ENCODE measurements at places on chromosomes 7 and 10.

DNA sequence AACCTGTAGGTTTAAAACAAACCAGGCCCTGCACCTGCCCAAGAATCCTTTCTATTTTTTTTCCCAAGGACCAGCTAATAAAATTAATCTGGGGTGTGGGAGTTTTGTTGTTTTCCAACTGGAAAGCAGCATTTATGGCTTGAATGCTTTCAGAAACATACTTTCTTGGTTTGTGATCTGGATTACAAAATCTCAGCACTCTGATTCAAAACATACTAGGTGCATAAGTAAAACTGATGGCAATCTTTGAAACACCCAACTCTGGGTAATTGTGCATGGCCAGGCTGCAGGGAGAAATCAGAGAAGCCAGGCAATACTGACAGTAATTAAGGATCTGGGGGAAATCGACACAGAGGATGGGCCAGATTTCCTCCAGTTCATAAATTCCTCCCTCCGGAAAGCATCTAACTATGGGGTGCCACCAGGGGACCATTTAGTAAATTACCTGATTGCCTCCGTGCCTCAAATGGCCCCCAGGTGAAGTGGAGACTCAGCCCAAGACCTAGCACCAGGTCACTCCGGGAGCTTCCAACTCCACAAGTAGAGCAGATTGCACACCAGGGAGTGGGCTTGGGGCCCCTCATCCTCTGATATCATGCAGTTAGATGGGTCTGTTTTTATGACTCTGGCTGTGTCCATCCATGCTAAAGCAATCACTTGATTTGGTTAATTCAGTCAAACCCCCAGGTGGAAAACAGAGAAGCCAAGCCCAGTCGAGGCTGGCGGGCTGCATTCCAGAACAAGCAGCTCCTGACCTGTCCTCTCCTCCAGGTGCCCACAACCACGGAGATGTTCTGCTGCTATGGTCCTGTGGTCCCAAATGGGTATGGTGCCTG, 15.2 kb upstream of the C10orf53 start:
- no peak for DNase-seq

DNA sequence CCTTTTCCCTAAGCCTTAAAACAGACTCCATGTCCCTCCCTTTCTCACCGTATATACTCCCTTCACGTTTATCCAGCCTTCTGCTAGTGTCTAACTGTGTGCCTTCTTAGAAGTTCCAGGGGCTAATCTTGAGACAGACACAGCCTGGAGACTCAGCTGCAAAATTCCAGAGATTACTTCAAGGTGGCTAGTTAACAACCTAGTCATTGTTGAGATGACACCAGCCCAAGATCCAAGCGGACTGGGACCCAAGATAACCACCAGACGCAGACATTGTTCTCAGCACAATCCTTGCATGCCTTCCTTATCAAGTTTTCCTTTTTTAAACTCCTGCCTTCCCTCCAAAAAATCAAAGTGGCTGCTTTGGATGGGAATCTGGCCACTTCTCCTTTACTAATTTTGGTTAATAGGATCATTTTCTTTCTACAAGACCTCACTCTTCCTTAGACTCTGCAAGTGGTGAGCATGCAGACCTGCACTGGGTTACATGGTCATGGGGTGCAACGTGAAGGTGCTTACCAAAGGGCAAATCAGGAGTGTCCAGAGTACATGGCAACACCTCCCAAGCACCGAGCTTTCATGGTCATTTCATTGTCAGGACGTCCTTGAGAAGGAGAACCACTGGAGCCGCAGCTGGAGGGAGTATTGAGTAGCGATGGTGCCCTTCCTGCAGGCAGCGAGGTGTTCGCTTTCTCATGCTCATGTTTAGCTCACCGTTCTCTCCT, 69.7 kb downstream of the ANLN start:
- DNase-seq = no peak

DNA sequence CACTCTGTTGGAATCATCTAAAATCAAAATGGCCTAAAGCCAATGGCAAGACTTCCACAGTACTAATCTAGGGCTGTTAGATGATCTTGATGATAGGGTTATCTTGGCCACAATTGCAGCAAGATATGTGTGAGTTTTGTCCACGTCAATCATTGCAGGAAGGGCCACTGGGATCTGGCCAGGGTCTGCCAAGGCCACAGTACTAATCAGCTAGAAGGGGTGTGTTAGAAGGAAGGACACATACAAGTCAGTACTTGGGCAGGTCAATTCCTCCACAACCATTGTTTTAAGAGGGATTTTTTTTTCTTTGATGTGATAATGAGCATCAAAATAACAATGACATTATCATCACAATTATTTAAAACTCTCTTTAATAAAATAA, 1.6 kb downstream of the LMOD2 start:
- DNase-seq = no peak

DNA sequence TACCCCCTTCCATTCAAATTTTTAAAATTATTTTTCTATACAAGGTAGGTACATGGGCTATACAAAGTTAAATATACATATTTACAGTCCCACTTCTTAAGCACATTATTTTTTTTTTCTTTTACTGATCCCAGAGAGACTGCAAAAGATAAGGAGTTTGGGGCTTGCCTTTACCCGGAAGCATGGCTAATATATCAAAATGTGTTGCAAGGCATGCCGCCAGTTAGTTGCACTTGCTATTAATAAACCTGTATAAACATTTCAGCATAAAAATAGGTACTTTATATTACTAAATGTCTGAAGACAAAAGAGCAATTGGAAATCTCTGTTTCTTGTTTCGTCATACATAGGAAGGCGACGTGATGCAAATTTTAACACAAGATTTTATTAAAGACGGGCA, 21.5 kb upstream of the PDLIM1 start:
- no peak for DNase-seq

DNA sequence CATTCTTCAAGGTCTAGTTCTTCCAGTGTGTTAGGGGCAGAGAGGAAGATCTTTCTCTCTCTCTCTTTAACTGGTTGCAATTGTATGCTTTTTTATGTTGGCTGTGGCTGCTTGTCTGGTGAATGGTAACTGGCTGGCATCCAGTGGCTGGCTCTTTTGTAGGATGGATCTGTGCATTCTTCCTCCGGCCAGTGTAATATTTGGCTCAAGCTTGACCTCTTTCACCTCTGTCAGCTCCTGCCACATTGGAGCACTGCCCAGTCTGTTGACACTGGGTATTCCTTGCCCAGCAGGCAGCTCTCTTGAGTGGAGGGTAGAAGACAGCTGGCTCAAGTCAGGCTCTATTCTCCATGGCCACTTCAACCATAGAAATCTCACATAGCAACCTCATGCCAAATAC, 528.3 kb downstream of the PHTF2 start:
- DNase-seq = no peak

- no peak for DNase-seq
Observed at GRCh38 chr7:798921-799470, 33.3 kb upstream of the SUN1 start.

DNA sequence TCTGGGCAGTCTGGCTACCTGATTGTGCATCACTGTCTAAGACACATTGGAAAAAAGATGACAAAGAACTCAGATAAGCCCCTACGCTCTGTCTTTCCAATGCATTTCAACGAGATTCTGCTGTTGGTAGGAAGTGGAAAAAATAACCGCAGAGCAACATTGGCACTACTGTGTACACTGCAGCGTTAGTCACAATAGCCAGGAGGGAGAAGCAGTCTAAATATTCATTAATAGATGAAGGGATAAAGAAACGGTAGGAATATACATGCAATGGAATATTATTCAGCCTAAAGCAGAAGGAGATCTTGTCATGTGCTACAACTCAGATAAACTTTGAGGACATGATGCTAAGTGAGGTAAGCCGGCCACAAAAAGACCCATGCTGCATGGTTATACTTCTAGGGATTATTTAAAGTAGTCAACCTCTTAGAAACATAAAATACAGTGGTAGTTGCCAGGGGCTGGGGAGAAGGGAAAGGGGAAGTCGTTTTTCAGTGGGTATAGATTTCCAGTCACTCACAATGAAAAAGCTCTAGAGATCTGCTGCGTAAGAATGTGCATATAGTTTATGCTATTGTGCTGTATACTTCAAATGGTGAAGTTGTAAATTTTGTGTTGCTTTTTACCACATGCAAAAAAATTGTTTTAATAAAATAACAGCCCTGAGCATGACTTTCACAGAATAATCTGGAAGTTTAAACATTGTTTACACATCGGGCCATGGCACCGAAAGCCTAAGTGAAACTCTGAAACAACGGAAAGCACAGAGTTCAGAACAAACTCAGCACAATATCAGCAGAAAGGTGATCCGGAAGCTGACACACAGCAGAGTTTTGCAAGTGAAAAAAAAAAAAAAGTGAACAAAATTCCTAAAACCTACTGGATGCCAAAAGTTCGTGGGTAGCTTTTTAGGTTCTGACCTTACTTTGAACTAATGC, 40.1 kb downstream of the ELMO1 start:
- no peak for DNase-seq

- DNase-seq = no peak
Observed at GRCh38 chr7:128042012-128042411, 10.8 kb upstream of the LRRC4 start.

DNA sequence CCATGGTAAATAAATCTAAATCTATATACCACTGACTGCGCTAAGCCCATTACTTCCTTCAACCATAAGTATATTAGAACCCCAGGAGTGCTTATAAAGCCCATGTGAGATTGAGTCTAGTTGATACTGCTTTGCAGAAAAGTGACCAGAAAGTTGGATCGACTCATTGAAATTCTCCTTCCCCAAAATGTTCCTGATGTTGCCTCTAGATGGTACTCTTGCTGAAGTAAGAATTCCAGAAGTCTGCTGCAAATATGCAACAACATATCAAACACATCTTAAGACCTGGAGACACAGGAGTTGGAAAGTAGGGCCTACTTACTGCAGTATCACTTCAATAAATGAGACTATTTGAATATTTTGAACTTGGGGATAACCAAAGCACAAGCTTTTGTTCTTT, 550.8 kb downstream of the IPMK start:
- peak; percentile 13 for DNase-seq

DNA sequence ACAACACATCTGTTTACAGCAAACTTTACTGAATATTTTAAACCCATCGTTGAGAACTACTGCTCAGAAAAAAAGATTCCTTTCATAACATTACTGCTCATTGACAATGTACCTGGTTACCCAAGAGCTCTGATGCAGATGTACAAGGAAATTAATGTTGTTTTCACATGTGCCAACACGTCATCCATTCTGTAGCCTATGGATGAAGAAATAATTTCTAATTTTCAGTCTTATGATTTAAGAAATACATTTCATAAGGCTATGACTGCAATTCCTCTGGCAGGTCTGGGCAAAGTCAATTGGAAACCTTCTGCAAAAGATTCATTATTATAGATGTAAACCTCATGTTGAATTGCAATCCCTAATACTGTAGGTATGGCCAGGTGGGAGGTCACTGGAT, 16.7 kb upstream of the CNNM1 start:
- no peak for DNase-seq
